ENCODE measurements at places on chromosomes 3 and 15.

DNA sequence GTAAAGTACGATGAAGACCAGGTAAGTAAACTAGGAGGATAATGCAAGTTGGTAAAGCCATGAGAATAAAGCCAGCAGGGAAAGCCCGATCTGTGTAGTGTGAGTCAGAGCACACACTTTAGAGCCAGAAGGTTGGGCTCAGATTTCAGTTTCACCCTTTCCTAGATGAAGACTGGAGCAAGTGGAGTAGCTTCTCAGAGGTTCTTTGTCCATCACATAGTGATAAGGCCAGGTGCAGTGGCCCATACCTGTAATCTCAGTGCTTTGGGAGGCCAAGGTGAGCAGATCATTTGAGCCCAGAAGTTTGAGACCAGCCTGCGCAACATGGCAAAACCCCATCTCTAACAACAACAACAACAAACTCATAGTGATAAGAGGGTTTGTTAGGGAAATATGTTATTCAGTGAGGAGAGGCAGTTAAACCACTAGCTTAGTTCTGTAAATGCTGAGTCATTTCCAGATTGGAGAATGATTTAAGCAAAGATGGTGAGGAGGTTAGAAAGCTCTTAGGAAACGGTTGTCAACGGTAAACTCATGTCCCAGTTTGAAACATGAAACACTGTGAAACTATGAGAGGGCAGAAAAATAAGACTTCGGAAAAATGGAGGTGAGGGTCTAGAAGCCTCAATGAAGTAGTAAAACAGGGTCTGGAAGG is 39.0 kb downstream of the IL12A start:
- H3K4me1 ChIP-seq = peaks cover 4% of the 10 kb centered on the region
- no peak for DNase-seq
- no peak overlapping the region for H3K4me3 ChIP-seq
- no peaks in the 10 kb centered on the region for H3K36me3 ChIP-seq
- H3K27me3 ChIP-seq = no peaks in the 10 kb centered on the region
- no peak overlapping the region for H3K27ac ChIP-seq

- DNase-seq = no peak
- H3K36me3 ChIP-seq = peaks cover 4% of the 10 kb centered on the region
- H3K4me1 ChIP-seq = peaks cover 22% of the 10 kb centered on the region
- no peak overlapping the region for H3K27ac ChIP-seq
Observed at GRCh38 chr3:13492048-13492447, 11.9 kb downstream of the HDAC11 start.

DNA sequence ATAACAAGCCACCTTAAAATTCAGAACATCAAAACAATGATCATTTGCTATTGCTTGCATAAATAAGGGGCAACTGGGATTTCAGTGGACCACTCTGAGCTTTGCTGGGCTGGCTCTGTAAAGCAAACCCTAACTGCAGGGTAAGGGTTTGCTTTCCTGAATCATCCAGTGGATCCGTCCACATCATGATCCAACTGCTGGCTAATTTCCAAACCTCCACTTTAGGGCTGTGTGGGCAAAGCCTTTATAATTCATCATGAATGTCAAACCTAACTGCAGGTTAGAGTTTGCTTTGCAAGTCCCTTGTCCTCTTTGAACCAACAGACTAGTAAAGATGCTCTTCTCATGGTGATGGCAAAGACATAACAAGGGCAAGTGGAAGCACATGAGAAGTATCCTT is 76.1 kb downstream of the SYNPR start:
- no peaks in the 10 kb centered on the region for H3K36me3 ChIP-seq
- no peak overlapping the region for H3K4me3 ChIP-seq
- no peak overlapping the region for H3K27ac ChIP-seq
- peaks cover 6% of the 10 kb centered on the region for H3K27me3 ChIP-seq

DNA sequence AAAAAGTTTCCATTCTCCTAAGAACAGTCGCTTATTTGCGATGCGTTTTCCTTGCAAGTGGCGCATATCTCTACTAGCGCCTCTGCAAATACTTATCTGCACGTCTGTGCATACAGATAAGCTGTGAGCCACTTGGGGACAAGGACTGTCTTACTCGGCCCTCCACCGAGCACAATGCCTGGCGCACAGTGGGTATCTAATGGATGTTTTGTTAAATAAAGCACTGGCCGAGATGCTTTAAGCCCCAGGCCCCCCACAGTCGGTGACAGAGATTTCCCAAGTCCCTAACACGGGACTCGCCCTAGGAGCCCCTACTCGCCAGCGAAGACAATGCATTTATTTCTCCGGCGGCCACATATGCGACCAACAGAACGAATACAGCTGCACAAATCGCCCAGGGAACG is 503 bp downstream of the HLTF start:
- H3K27ac ChIP-seq = peak overlapping the region; percentile 99
- peaks cover 18% of the 10 kb centered on the region for H3K36me3 ChIP-seq
- no peaks in the 10 kb centered on the region for H3K27me3 ChIP-seq
- H3K4me3 ChIP-seq = peak overlapping the region; percentile 100
- peaks cover 19% of the 10 kb centered on the region for H3K4me1 ChIP-seq

- no peaks in the 10 kb centered on the region for H3K27me3 ChIP-seq
- no peak overlapping the region for H3K27ac ChIP-seq
- peaks cover 6% of the 10 kb centered on the region for H3K4me1 ChIP-seq
Observed at GRCh38 chr15:47812470-47812999, 95.2 kb downstream of the SEMA6D start.

DNA sequence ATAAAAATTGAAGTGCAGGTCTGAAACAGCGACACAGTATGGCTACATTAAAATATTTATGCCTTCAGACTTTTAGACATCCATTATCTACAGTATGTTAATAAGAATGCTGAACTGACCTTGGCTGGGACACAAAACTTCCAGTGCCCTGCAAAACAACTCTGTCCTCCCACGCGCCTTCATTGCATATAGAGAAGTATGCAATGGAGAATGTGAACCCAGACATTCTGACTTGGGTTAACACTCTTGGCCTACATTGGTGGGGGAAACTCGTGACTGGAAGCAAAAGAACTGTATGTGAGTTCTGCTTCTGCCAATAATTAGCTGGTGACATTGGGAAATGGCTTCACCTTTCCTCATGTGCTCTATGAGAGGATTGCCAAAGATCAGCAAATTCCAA is 110.5 kb upstream of the SLC24A5 start:
- no peaks in the 10 kb centered on the region for H3K36me3 ChIP-seq
- no peak for DNase-seq
- H3K27me3 ChIP-seq = no peaks in the 10 kb centered on the region
- peaks cover 6% of the 10 kb centered on the region for H3K4me1 ChIP-seq

GRCh38 chr3:190496859-190497258 is 17.0 kb upstream of the IL1RAP start:
- no peak overlapping the region for H3K4me3 ChIP-seq
- DNase-seq = no peak
- no peaks in the 10 kb centered on the region for H3K36me3 ChIP-seq
- H3K4me1 ChIP-seq = peaks cover 16% of the 10 kb centered on the region
- no peaks in the 10 kb centered on the region for H3K27me3 ChIP-seq

GRCh38 chr3:178001670-178002101 is 534.5 kb upstream of the KCNMB2 start:
- DNase-seq = no peak
- peak overlapping the region; percentile 64 for H3K27ac ChIP-seq
- no peaks in the 10 kb centered on the region for H3K4me1 ChIP-seq

GRCh38 chr3:30586096-30586805 is 20.1 kb upstream of the TGFBR2 start:
- no peak overlapping the region for H3K27ac ChIP-seq
- no peaks in the 10 kb centered on the region for H3K4me1 ChIP-seq
- DNase-seq = no peak

- no peaks in the 10 kb centered on the region for H3K27me3 ChIP-seq
- no peak for DNase-seq
- H3K27ac ChIP-seq = no peak overlapping the region
Observed at GRCh38 chr3:120218981-120219380, 66.0 kb downstream of the GPR156 start.

DNA sequence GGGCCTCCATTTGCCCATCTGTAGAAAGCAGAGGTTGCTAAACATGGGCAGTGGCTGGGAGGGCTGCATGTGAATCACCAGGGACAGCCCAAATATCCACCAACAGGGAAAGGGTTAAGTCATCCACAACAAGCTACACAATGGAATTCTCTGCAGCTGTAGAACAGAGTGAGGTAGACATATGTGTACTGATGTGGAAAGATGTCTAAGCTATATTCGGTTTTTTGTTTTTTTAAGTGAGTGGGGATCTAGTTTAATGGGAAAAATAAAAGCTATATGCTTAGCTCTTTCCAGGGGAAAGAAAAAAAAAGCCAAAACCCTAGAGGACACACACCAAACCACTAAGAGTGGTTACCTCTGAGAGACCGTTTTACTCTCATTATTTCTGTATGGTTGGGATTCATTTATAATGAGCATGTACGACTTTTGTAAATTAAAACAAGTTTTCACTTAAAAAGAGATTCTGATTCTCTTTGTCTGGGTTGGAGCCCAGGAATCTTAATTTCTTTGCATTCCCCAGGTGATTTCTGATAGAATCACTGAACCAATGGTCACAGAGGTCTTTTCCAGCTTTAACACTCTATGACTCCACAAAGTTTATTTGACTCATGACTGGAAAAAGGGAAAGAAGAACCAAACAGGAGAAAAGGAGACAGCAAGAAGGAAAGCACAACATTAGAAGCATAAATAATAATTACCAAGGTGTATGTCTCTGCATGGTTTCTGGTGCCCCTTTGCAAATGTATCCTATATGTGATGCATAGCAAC is 19.1 kb downstream of the CRABP1 start:
- H3K36me3 ChIP-seq = no peaks in the 10 kb centered on the region
- H3K27ac ChIP-seq = no peak overlapping the region
- H3K4me3 ChIP-seq = no peak overlapping the region

DNA sequence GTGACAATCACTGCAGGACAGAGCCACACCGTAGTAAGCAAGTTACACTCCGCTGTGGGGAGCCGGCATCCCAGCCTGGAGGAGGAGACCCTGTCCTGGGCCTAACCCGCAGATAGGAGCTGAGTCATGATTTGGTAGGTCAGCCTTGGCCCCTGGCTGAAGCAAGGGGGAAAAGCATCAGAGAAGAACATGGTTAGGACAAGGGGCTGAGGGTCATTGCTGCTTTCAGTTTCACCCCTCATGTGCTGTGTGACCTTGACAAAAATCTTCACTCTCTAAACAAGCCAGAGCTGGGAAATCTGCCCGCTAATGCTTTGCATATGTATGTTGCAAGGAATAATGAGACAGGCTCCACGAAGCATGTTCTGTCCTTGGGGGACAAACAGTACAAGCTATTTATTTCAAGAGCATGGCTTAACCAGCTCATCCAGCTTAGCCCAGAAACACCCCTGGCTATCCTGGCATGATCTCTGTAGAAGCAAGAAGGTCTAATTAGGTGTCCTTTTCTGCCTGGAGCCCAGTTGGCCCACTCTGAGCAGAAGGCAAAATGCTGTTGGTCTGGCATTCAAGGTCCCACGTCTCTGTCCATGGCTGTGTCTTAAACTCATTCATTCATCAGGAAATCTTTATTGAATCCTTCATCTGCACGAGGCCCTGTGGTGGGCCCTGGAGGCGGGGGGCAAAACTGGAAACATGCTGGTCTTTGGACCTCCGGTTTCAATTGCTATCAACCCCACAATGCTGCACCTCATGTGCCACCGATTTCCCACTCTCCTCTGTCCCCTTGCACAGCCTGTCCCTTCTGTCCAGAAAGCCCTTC is 221.3 kb upstream of the LYSMD4 start:
- no peaks in the 10 kb centered on the region for H3K36me3 ChIP-seq
- H3K27ac ChIP-seq = no peak overlapping the region
- H3K4me1 ChIP-seq = no peaks in the 10 kb centered on the region

DNA sequence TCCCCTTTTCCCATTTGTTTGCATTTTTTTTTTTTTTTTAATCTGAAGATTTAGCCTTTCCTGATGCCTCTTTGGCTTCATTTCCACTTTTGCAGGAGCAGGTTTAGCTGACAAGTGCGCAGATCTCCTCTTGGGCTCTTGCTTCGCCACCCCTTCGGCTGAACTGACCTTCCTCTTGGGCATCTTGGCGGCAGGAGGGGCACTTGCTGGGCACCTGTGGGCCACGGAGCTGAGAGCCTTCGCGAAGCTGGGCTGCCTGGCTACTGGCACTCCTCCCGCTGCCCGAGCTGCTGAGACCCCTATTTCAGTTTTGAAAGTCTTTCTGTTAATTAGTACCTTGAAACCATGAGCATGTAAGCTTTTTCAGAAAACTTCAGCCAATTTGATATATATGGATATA is 8.8 kb downstream of the ARL13B start:
- DNase-seq = no peak
- H3K36me3 ChIP-seq = no peaks in the 10 kb centered on the region
- no peaks in the 10 kb centered on the region for H3K27me3 ChIP-seq
- no peaks in the 10 kb centered on the region for H3K4me1 ChIP-seq

DNA sequence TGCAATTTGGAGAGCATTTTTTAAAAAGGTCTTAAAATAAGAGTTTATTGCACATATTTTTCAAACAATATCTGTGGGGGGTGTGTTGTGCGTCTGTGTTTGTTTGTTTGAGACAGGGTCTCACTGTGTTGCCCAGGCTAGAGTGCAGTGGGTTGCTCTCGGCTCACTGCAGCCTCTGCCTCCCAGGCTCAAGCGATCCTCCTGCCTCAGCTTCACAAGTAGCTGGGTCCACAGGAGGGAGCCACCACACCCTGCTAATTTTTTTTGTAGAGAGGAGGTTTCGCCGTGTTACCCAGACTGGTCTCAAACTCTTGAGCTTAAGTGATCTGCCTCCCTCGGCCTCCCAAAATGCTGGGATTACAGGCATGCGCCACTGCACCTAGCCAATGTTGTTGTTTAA is 2.7 kb downstream of the MLF1 start:
- peaks cover 2% of the 10 kb centered on the region for H3K36me3 ChIP-seq
- no peak overlapping the region for H3K27ac ChIP-seq
- peaks cover 15% of the 10 kb centered on the region for H3K4me1 ChIP-seq
- peaks cover 20% of the 10 kb centered on the region for H3K27me3 ChIP-seq
- H3K4me3 ChIP-seq = no peak overlapping the region
- DNase-seq = no peak

DNA sequence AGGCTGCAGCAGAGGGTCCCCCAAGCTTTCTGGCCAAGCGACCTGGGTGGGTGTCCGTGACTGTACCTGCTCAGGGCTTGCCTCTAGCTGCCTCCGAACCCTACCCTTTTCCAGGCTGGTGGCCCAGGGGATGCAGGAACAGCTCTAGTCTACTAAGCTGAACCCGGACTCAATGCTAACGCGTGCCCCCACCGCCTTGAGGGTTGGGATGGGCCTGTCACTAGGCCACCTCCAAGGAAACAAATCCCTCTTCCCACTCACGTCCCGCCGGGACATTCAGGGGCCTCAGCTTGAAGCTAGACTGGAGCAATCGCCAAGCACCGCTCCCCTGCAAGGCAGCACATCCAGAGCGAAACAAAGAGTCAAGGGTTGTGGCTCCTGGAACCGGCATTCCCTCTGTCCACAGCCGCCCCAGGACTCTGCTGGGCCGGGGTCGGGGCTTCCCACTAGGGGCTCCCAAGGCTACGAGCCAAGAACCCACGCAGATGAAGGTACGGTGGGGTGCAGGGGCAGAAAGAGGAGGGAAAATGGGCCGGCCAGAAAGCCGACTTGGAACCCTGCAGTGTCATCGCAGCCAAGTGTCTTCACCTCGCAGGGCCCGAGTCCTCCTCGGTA is 2.9 kb downstream of the FBXL22 start:
- peaks cover 44% of the 10 kb centered on the region for H3K4me1 ChIP-seq
- peak overlapping the region; percentile 80 for H3K4me3 ChIP-seq
- peak overlapping the region; percentile 83 for H3K27ac ChIP-seq

Data from neural crest cell (in vitro differentiated cells).